ENCODE measurements at places on chromosomes 7 and 10.

DNA sequence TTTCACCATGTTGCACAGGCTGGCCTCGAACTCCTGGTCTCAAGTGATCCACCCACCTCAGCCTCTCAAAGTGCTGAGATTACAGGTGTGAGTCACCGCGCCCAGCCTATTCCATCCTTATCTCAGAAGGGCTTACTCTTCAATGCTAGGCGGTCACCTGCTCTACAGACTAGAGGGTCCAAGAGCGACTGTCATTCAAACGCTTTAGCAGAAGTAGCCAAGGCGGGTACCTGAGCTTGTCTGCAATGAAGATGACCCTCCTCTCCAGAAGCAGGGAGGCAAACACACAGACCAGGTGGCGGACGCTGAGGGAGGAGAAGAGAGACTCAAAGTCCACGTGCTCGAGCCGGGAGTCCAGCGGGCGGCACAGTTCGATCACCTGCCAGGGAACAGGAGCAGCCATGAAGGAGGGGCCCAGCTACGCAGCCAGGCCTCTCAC lies 65.1 kb upstream of the MKRN1 start:
- DNase-seq = no peak

- no peak for DNase-seq
Measured at GRCh38 chr7:151993977-151994676, 31.3 kb upstream of the GALNT11 start.

- DNase-seq = no peak
Measured at GRCh38 chr7:139916717-139917395, 87.8 kb downstream of the TBXAS1 start.

GRCh38 chr10:76874896-76875295 lies 762.7 kb downstream of the KCNMA1 start:
- no peak for DNase-seq

- DNase-seq = no peak
Measured at GRCh38 chr10:81081887-81082620, 544.4 kb downstream of the SH2D4B start.

DNA sequence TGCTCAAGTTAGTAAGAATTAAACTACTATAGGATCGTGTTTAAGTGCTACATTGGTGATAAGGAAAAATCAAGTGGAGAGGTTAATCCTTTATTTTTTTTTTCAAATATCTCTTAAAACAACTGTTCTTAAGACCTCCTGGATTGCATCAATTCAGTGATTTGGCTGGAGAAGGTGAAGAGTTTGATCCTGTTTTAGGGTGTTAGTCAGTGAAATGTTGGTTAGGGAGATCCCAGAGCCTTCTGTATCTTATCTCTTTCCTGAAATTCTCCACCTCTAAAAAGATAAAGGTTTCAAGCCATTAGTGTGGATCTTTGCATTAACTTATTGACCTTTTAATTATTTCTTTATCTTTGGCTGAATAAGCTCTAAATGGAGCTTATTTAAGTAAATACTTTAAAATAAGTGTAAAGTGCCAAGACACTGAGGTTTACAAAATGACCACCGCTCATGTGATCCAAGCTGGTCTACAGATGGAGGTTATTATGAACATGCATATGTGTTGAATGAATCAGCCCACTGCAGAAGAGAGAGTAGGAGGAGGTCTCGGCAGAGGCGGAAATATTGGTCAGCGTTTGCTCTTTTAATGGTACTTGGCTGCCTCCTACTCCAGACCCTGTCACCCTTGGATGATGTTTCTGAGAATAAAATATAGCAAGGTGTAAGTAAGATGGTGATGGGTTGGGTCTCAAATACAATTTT lies 51.8 kb upstream of the BMPER start:
- no peak for DNase-seq

- DNase-seq = no peak
Measured at GRCh38 chr7:51224811-51225595, 91.6 kb downstream of the COBL start.

DNA sequence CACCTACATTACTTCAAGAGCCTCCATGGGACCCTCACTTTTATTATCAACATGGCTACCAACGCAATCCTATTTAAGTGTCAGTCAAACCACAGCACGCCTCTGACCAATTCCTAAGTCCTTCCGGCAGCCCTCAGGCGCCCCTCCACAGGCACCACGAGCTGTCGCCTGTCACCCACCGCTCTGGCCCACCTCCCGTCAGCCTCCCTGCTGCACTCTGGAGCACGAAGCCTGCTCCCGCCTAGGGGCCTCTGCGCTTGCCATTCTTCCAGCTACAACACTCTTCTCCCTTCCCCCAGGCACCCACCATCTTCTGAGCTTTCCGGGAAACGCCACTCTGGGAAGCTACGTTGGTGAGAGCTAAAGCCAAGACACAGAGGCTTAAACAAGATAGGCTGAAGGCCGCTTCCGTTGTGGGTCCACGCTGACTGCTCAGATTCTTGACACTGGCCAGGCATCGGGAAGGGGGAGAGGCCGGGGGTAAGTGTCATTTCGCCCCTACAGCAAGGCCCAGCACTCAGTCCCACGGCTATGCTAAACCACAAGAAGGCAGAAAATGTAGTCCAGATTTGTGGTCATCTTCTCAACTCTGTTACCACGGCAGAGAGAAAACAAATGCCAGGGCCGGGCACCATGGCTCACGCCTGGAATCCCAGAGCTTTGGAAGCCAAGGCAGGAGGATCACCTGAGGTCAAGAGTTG lies 56.7 kb downstream of the GNA12 start:
- DNase-seq = no peak

DNA sequence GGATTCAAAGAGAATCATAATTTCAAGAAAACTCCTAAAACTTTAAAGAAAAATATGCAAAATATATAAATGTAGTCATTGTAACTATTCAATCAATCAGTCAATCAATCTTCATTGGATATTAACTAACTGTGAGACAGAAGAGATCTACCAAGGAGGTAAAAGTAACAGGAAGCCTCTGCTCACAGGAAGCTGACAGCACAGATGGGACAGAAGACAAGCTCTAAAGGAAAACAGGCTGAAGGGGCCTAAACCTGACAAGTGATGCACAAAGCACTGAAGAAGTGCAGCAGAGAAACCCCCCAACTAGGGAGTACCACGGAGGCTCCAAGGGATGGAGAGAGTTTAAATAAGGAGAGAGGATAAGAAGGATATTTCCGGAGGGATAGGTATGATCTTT lies 173.0 kb downstream of the SKAP2 start:
- DNase-seq = no peak

DNA sequence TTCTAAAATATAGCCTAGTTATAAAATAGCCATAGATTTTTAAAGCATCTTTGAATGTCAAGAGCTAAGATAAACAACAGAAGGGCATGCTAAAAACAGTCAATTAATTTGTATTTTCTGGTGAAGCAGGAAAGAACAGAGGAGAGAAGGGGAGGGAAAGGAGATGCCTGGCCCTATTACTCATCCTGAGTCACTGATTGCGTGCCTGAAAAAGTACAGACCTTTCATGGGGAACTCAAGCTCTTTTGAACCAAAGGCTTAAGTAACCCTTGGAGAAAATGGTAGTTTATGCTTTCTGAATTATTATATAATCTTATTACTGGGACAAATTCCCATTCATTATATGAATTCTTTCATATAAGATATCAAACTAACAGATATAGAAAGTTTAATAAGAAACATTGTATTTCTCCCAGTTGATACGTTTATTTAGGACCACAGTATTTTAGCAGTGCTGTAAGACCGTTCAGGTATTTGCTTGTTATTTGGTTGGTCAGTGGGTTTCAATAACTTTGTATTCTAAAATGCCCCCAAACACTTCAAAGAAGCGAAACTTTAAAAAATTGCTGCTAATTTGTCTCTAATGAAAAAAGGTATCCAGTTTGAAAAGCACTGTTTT lies 151.3 kb downstream of the HGF start:
- no peak for DNase-seq

- no peak for DNase-seq
Measured at GRCh38 chr10:95664543-95664942, 8.0 kb upstream of the ALDH18A1 start.

DNA sequence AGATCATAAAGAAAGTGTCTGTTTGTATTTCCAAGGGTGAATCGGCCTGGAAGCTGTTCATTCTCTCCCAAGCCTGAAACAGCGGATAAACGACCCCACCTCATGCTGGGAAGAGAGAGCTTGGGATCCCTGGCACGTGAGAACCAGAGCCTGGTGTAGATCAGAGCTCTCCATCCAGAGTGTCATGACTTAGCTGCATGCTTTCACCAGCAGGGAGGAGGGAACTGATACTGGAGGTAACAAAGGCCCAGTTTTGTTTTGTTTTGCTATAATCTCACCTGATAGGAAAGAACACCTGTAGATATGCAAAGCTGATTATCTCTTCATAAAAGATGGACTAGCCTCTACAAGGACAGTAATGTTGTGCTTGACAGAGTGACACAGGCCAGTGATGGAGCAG lies 236.6 kb downstream of the POM121L12 start:
- no peak for DNase-seq

DNA sequence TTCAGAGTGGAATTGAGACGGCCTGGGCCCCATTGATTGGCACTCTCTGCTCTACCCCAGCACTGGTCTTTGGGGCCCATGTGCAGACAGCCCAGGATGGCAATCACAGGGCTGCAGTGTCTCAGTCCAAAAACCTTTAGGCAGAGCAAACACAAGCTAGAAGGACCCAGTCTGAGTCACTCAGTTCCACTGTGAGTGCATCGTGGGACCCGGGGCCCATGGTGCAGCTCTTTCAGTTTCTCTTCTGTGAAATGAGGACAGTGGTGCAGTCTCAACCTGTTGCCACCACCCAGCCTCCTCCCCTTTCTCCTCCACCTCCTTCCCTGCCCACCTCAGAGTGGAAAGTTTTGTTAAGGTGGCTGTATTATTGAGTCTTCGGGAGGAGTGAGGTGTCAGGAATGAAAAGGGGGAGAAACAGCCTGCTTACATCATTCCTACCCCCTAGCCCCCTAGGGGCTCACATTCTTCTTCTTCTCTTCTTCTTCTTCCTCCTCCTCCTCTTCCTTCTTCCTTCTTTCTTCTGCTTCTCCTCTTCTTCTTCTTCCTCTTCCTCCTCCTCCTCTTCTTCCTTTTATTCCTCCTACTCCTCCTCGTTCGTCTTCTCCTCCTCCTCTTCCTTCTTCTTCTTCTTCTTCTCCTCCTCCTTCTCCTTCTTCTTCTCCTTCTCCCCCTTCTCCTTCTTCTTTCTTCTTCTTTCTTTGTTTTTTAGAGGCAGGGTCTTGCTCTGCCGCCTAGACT lies 19.5 kb upstream of the CARD11 start:
- no peak for DNase-seq

DNA sequence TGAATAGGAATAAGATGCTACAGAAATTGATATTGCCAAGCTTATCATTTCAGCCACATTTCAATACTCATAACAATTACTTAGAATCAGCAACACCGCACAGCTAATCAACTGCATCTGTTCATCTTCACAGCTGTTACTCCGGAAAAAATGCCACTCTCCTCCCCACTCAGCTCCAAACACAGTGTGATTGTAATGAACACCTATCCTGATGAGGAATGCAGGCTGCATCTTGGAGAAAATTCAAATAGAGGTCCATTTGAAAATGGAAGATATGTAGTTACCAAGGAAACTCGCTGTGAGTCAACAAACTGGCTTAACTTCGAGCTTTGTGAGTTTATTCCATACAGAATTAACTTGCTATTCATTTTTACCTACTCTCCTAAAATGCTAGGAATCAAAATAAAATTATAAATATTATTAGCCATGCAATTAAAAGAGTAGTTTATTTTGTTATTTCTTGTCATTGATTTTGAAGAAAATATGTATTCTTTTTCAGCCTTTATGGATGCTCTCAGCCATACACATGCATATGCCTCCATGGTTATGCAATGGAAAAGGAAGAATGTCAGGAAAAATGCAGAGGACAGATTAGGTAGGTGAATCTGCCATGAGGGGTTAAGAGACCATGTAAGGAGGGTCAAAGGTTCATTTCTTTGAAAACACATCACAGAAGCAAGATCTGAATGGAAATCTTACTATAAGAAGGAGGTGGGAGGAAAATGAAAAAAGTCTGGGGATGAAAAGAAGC lies 267.2 kb downstream of the POM121L12 start:
- DNase-seq = no peak

DNA sequence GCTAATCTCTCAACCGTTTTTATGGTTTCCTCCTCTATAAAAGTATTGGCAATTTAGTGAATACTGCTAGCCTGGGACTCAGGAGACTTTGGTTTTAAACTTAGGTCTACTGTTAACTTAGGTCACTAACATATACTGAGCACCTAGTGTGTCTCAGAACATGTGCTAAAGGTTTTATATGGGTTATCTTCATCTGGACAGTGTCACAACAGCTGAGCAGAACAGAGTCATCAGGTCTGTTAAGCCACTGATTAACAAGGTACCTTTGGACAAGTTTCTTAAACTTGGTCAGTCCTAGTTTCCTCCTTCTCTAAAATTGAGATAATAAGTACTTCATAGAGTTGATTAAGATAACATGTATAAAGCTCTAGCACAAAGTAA lies 30.6 kb downstream of the NET1 start:
- DNase-seq = no peak

- DNase-seq = no peak
Measured at GRCh38 chr10:48309711-48310226, 3.3 kb downstream of the MAPK8 start.

GRCh38 chr10:13789448-13789829 lies 202.7 kb downstream of the PRPF18 start:
- no peak for DNase-seq

DNA sequence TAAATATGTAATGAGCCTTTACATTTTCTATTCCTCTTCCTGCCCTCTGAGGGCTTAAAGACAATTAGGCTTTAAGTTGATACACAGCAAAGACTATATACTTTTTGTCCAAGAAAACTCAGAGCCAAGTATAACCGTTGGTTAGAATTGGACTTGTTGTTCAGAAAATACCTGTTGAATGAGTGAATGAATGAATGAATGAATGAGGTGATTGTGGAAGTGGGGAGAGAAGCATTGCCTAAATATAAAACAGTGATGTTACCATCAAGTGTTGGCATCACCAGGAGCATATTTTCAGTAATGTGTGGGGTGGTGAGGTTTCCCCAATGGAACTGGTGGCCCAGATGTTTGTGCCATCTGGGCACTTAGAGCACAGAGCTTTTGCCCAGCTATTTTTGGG lies 106.9 kb downstream of the AOAH start:
- DNase-seq = no peak

DNA sequence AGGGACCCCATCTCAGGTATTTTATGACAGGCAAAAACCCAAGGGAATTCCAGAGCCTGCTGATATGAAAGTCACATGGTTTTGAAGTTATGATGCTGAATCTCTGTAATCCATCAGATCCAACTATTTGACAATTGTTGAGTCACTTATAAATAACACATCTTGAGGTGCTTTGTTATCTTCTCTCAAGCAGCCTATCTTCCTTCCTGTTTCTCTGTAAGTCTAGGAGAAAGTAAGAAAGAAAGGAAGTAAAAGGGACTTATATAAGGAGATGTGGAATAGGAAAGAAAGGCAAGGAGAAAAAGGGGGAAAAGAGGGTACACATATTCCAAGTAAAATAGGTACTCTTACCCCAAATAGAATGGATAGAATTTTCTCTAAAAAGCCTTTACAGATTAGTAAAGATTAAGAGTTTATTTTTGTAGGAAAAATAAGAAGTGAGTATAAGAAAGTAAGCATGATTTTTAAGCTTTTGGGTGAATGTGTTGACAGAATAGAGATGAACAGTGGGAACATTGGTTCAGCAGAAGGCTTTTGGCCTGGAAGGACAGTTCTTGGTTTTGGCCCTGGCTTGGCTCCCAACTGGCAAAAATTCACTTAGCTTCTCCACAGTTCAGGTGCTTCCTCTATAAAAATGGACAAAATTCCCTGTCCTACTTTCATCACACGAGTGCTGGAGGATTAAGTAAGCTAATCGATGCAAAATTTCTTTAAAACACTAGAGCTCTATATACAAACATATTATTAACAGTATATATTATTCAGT lies 39.6 kb upstream of the ANK3 start:
- DNase-seq = no peak

All from right hindlimb (tissue), 1 donor.